ENCODE measurements at places on chromosomes 12 and 14. TPM values are rescaled to one million over a fixed set of nuclear protein-coding genes. Genes with fewer than 3 reads are reported as not detected.
A peak's percentile ranks its signal among the peaks of the same experiment; 100 is the strongest.

- no peak for DNase-seq
Measured at GRCh38 chr12:130222519-130223218, 60.4 kb downstream of the FZD10 start.

NOS1 gene
- total RNA-seq, result not detected

FIGNL2 gene
- 0.79 TPM for total RNA-seq

KRT71 gene
- not detected for total RNA-seq

CCDC198 gene
- total RNA-seq, result not detected

ACSM4 gene
- total RNA-seq, result not detected

GRCh38 chr14:58107947-58108552, 44.0 kb downstream of the ARMH4 start:
- peak; percentile 43 for DNase-seq

GRCh38 chr14:100536721-100537445, 50.3 kb downstream of the BEGAIN start:
- no peak for DNase-seq

DNA sequence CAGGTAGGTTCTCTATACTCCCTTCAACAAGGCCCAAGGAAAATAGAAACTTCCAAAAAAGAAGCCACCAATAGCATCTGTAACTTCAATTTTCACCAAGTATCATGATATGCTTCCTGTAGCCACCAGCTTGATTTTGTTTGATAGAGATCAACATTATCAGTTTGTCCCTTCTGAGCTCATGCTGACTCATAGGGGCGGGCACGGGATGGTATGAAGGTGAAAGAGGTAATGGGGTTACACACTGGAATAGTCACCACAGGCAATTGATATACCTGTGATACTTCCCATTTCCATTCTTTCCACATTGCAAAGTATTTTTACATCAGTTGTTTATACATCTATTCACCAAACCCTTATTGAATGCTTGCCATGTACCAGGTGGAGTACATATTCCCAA, 134.1 kb downstream of the KCNA5 start:
- no peak for DNase-seq

RAD51AP1 gene
- total RNA-seq, result 4.6 TPM

DNA sequence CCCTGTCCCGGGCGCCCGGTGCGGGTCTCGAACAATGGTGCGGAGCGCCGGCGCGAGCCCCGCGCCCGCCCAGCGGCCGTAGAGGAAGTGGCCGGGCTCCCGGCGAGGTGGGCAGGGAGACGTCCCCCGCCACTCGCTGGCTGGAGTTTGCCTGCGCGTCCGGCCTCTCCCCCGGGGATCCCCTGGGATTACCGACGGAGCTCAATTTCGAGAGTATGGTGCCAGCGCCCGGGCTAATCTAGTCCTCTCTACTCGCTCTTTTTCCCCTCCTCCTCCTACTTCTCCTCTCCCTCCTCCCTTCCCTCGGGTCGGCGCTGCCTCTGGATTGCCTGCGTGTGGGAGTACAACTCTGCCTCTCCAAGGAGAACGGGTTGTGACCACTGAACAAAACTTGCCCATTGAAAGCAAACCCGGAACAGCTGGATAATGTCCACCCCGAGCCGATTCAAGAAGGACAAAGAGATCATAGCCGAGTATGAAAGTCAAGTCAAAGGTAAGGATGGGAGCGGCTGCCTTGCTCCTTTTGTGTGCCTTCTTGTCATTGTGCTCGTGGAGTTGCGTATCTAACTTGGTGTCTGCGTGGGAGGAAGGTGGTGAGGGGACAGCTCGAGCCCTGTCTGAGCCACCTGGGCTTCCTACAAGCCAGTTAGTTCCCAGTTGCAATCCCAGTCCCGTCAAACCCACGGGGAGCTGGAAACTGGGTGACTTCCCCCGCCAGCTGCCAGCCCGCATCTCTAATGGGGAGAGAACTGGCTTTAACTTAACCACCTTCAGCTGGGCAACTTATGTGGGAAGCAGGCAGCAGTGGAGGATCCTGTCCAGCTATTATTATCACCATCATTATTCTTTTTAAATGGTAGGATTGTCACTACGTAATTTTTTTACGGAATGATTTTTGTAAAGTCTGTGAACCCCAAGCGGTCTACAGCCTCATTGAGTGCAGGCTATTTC, at the start of gene SRGAP1:
SRGAP1 (plus strand) TSS at position 310 of the 951 bp plus-strand sequence; CDS start at position 427, 117 bp downstream.
- DNase-seq, result peak; percentile 32

DNA sequence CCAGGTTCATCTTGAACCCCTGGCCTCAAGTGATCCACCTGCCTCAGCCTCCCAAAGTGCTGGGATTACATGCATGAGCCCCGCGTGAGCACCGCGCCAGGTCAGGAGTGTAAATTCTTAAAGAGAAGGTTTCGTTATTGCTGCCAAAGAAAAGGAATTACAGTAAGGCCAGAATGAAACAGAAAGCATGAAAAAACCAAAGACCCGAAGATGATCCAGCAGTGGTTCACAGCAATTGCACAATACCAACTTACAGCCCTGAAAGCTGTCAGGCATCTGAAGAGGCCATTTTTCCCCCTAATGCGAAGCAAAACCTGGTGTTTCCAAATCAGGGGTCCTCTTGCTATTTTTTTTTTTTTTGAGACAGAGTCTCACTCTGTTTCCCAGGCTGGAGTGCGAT, 10.3 kb downstream of the RBM23 start:
- no peak for DNase-seq

GRCh38 chr14:98798099-98798498, 473.9 kb downstream of the BCL11B start:
- DNase-seq, result no peak

DNA sequence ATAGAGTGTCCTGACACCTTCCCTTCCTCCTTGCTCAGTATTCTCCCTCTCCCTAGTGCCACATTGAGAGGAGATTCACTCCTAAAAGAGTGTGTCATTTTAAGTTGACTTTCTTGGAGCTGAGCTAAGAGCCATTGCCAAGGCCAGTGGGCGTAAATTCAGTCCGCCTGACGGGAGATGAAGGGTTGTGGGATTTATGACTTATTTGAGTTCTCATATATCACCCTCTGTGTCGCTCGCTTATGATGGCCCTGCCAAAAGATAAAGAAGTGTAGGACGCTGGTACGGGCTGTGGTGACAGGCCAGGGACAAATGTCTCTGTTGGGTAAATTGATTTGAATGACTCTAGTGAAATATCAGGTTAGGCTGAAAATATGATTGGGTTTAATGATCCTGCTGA, 867.4 kb downstream of the NRXN3 start:
- DNase-seq, result no peak

OR6C6 gene
- not detected for total RNA-seq

DNA sequence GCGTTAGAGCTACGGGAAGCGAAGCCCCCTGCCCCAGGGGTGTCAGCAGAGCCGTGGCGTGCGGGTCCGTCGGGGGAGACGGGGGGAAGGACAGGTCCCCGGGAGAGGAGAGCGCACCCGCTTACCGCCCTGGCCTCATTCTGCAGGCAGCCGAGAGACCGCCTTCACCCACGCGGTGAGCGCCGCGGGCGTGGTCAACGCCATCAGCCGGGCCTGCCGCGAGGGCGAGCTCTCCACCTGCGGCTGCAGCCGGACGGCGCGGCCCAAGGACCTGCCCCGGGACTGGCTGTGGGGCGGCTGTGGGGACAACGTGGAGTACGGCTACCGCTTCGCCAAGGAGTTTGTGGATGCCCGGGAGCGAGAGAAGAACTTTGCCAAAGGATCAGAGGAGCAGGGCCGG, 10.5 kb downstream of the WNT5B start:
- DNase-seq, result no peak

All from B cell (primary cell).